ENCODE measurements at places on chromosomes 11 and 22. TPM values are rescaled to one million over a fixed set of nuclear protein-coding genes. Genes with fewer than 3 reads are reported as not detected.
A peak's percentile ranks its signal among the peaks of the same experiment; 100 is the strongest.

Gene SUSD2
- total RNA-seq: 0.75 TPM

DNA sequence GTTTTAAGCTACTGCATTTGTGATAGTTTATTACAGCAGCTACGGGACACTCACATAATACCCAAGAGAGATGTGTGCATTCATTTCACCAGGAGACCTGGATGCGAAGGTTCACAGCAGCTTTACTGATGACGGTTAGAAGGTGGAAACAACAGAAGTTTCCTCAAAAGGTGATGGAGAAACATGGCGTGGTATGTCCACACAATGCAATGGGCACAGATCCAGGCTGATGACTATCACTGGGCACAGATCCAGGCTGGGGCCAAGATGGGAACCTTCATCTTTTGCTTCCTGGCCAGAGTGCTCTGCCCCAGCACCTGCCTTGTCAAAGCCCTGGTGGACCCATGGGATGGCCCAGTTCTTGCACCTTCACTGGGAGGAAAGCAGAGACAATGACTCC, 30.6 kb upstream of the RFPL3 start:
- H3K27me3 ChIP-seq: peaks cover 3% of the 10 kb centered on the region
- no peaks in the 10 kb centered on the region for H3K36me3 ChIP-seq
- H3K4me3 ChIP-seq: no peak overlapping the region
- H3K27ac ChIP-seq: no peak overlapping the region
- no peak for DNase-seq

GRCh38 chr11:102837156-102837555, 6.3 kb downstream of the MMP3 start:
- H3K4me3 ChIP-seq: no peak overlapping the region
- DNase-seq: no peak

Gene SLC3A2
- 140 TPM for total RNA-seq

- peaks cover 18% of the 10 kb centered on the region for H3K27me3 ChIP-seq
- no peak for DNase-seq
Measured at GRCh38 chr22:30170129-30170528, 76.4 kb downstream of the LIF start.

Gene IRF7
- total RNA-seq: 12.6 TPM

Gene GCAT
- total RNA-seq: 28.1 TPM

Gene PLCB3
- 27.3 TPM for total RNA-seq

Gene FXYD2
- 7.7 TPM for total RNA-seq

Gene GRM5
- total RNA-seq: 0.26 TPM

- no peak overlapping the region for H3K4me3 ChIP-seq
- peaks cover 2% of the 10 kb centered on the region for H3K36me3 ChIP-seq
- DNase-seq: no peak
- no peaks in the 10 kb centered on the region for H3K4me1 ChIP-seq
- H3K27me3 ChIP-seq: no peaks in the 10 kb centered on the region
Measured at GRCh38 chr11:73995247-73995646, 12.6 kb upstream of the UCP2 start.

Gene GAB4
- not detected for total RNA-seq

GRCh38 chr22:46052801-46053562, 76.0 kb upstream of the WNT7B start:
- no peaks in the 10 kb centered on the region for H3K36me3 ChIP-seq
- peaks cover 3% of the 10 kb centered on the region for H3K4me1 ChIP-seq
- no peak overlapping the region for H3K27ac ChIP-seq
- H3K4me3 ChIP-seq: peak overlapping the region; percentile 37
- peaks cover 79% of the 10 kb centered on the region for H3K27me3 ChIP-seq

Gene SPON1
- 13.7 TPM for total RNA-seq

GRCh38 chr11:64055077-64055476, 19.3 kb downstream of the FLRT1 start:
- peaks cover 4% of the 10 kb centered on the region for H3K4me1 ChIP-seq
- H3K27ac ChIP-seq: no peak overlapping the region
- no peak overlapping the region for H3K4me3 ChIP-seq
- H3K36me3 ChIP-seq: no peaks in the 10 kb centered on the region

- DNase-seq: peak; percentile 8
- no peak overlapping the region for H3K27ac ChIP-seq
- H3K36me3 ChIP-seq: no peaks in the 10 kb centered on the region
- no peak overlapping the region for H3K4me3 ChIP-seq
Measured at GRCh38 chr11:1158681-1159487, 1.1 kb downstream of the MUC5AC start.

DNA sequence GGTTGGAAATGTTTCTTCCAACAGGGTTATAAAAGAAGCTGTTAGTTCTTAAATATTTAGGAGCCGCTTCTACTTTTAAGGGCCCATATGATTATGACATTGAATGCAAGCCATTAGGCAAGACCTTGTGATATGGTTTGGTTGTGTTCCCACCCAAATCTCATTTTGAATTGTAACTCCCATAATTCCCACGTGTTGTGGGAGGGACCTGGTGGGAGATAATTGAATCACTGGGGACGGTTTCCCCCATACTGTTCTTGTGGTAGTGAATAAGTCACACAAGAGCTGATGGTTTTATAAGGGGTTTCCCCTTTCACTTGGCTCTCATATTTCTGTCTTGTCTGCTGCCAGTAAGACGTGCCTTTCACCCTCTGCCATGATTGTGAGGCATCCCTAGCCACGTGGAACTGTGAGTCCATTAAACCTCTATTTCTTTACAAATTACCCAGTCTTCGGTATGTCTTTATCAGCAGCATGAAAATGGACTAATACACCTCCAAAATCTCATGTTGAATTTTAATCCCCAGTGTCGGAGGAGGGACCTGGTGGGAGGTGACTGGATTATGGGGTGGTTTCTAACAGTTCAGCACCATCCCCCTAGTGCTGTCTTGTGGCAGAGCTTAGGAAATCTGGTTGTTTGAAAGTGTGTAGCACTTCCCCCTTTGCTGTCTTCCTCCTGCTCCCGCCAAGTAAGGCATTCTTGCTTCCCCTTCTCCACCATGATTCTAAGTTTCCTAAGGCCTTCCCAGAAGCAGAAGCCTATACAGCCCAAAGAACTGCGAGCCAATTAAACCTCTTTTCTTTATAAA, 4.3 kb downstream of the CD59 start:
- H3K36me3 ChIP-seq: peaks cover 29% of the 10 kb centered on the region
- H3K4me1 ChIP-seq: peaks cover 23% of the 10 kb centered on the region
- no peak for DNase-seq
- no peaks in the 10 kb centered on the region for H3K27me3 ChIP-seq
- no peak overlapping the region for H3K27ac ChIP-seq
- no peak overlapping the region for H3K4me3 ChIP-seq

DNA sequence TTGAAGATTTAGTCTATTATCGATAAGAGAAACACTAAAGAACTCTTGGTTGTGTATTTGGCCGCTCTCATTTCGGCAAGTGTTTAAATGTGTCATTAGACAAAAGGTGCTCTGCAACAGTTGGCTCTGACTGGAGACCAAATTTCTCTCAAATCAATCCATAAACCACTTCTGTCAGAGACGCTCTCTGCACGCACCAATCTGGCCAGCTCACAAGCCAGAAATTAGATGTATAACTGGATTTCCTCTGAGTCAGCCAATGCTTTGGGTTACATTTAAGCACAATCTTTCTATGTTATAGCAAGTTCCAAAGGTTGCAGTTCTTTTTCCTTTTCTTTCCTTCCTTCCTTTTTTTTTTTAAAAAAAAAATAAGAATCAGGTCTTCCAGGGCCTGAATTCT, 17.6 kb upstream of the PARVA start:
- no peaks in the 10 kb centered on the region for H3K36me3 ChIP-seq
- peaks cover 61% of the 10 kb centered on the region for H3K4me1 ChIP-seq
- H3K27ac ChIP-seq: no peak overlapping the region
